ENCODE measurements at places on chromosomes 7 and 10.

DNA sequence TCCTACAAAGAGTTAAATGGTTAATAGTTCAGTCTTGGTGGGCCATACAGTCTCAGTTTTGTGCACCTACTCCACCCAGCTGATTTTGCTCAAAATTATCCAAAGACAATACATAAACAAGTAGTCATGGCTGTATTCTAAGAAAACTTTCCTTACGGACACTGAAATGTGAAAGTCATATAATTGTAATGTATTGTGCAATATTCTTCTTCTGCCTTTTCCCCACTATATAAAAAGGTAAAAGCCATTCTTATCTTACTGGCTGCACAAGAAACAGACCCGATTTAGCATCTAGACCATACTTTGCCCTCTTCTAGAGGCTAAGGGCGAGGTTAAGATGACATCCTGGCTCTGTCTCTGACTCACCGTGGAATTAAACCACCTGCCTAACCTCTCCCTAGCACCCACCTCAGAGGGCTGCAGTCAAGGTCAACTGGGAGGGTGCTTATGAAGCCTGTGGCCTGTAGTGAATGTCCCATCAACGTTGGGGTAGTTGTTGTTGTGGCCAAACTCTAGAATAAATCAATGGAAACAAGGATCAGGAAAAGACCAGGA lies 63.8 kb upstream of the DOCK1 start:
- DNase-seq, result no peak

DNA sequence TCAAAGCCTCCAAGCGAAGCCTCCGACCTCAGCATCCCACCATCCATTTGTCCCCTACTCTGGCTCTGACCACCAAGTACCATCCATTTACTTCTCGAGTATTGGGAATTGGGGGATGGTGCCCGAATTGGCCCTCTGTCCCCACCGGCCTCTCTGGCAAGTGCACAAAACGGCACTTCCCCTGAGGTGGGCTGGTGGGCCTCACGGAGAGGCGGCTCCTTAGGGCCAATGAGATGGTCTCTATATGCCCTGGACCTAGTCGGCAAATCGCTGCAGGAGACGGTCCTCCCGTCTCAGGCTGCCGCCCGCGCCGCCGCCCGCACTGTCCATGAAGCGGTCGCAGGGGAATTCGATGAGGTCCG lies 2.8 kb downstream of the TRIL start:
- no peak for DNase-seq

DNA sequence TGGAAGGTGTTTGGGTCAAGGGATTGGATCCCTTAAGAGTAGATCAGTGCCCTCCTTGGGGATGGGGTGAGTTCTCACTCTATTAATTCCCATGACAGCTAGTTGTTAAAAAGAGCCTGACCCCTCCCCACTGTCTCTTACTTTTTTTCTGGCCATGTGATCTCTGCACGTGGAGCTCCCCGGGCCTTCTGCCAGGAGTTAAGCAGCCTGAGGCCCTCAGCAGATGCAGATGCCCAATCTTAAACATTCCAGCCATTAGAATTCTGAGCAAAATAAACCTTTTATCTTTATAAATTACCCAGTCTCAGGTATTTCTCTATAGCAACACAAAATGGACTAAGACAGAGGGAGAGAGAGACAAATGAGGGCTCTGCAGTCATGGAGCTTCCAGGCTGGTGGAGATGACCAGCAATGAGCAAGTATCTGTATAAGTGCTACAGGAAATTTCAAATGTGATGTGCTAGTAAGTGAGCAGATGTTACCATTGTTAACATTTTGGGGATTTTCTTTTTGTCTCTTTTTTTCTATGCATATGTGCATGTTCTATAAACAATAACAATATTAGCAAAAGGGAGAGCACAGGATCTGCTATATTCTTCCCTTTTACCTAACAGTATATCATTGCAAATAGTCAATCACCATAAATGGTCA lies 26.7 kb downstream of the PLPP4 start:
- DNase-seq, result no peak

- no peak for DNase-seq
Observed at GRCh38 chr10:32153931-32154330, 97.7 kb upstream of the KIF5B start.

DNA sequence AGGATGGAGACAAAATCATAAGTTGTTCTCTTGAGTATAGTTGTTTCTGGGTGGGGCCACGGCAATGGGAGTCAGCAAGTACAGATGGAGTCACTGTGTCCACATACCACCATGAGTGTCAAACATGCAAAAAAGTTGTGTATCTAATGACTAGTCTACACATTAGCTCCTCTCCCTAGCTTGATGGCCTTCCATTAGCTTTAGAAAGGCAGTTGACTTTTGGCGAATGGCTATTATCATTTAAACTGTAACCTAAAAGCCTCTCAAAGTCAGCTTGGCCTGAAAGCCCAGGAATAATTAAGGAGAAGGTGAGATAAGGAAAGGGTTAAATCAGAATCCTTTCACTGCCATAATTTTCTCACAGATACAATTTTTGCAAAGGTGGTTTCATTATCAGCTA lies 95.5 kb upstream of the MEOX2 start:
- DNase-seq, result no peak

DNA sequence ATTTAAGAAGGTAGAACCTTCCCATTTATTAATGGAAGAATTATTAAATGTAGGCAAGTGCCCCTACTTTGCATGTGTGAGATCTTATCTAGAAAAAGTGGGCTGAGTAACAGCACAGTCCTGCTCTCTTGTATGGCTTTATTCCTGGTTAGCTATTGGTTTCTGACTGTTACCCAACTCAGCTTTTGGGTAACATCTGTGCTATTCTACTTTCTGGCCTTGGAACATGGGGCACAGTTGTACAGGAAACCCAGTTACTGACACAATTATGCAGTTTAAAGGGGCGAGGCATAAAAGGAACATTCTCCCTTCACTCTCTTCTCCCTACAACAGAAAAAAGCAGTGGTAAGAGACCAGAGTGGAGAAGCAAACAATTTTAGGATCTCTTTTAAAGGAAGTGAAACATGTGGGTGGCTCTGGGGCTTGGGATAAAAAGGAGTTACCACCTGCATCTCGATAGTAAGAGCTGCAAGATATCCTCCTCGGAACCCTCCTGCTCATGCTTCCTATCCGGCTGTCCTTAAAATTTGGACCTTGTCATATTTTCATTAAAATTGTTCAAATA lies 16.0 kb downstream of the NUDT5 start:
- no peak for DNase-seq
